ENCODE measurements at places on chromosomes 4 and X. TPM values are rescaled to one million over a fixed set of nuclear protein-coding genes. Genes with fewer than 3 reads are reported as not detected.

Gene C4orf36
- not detected for total RNA-seq

Gene CCDC158
- under 0.01 TPM for total RNA-seq

Gene DKK2
- not detected for total RNA-seq

Gene LRAT
- under 0.01 TPM for total RNA-seq

Gene AMMECR1
- 16.9 TPM for total RNA-seq

Gene PRDM8
- 6.2 TPM for total RNA-seq

Gene BANK1
- not detected for total RNA-seq

Gene ENAM
- total RNA-seq = not detected

Gene NPY1R
- not detected for total RNA-seq

Gene STK32B
- 0.47 TPM for total RNA-seq

Gene NUDT10
- 3.0 TPM for total RNA-seq

Gene ASB12
- not detected for total RNA-seq

Gene PPP1R2C
- not detected for total RNA-seq

Gene DCAF12L1
- total RNA-seq = not detected

Gene MUC7
- not detected for total RNA-seq

Gene CPEB2
- total RNA-seq = 7.6 TPM

Gene SLC9B2
- 15.3 TPM for total RNA-seq

Gene SULT1E1
- total RNA-seq = 47.0 TPM

Gene IL21
- not detected for total RNA-seq

Gene NXF3
- not detected for total RNA-seq

Gene KDM6A
- total RNA-seq = 9.5 TPM

Gene ADH7
- total RNA-seq = not detected

Gene CPE
- total RNA-seq = 86.6 TPM

Gene FABP2
- not detected for total RNA-seq

Gene KCNE5
- total RNA-seq = 1.0 TPM

Gene EGF
- not detected for total RNA-seq

Gene SLIT2
- 9.3 TPM for total RNA-seq

Gene TAF7L
- not detected for total RNA-seq

Gene CENPI
- 2.2 TPM for total RNA-seq

Gene LNX1
- 3.9 TPM for total RNA-seq

All from pericardium fibroblast (primary cell).